ENCODE measurements at places on chromosomes 7 and 10.

- no peak for DNase-seq
These were observed 203.1 kb upstream of the NEBL start for GRCh38 chr10:21100190-21100589.

DNA sequence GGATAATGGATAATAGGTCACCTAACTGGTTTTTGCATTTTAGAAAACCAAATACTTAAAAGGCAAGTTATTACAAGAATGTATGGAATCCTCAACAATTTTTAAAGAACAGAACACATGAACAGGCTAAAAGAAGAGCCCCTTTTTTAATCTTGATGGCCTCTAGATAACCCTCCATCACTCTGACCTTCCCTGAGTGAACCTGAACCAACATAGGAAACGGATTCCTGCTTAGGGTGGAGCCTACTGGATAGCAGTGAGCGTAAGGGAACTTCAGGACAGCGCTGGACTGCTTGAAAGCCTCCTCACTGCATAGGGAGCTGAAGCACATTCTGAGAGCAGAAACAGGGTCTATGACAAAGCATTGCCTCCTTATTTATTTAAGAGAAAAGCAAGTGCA is 20.5 kb downstream of the TRPV5 start:
- no peak for DNase-seq

DNA sequence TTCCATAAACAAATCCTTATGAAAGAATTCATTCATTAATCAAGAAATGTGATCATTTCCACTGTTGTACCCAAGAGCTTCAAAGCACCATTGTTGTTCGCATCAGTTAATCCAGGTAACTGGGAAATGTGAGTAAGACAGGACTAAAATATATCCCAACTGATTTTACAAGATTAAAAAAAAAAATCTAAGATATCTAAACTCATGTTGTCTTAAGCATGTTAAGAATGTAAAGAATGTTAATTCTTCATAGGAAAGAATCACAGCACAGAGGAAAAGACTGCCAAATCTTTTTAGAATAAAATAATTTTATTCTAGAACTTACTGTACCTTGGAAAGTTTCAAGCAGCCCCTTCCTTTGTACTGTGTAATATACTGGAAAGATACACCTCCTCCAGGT is 16.4 kb downstream of the FZD1 start:
- DNase-seq = no peak

DNA sequence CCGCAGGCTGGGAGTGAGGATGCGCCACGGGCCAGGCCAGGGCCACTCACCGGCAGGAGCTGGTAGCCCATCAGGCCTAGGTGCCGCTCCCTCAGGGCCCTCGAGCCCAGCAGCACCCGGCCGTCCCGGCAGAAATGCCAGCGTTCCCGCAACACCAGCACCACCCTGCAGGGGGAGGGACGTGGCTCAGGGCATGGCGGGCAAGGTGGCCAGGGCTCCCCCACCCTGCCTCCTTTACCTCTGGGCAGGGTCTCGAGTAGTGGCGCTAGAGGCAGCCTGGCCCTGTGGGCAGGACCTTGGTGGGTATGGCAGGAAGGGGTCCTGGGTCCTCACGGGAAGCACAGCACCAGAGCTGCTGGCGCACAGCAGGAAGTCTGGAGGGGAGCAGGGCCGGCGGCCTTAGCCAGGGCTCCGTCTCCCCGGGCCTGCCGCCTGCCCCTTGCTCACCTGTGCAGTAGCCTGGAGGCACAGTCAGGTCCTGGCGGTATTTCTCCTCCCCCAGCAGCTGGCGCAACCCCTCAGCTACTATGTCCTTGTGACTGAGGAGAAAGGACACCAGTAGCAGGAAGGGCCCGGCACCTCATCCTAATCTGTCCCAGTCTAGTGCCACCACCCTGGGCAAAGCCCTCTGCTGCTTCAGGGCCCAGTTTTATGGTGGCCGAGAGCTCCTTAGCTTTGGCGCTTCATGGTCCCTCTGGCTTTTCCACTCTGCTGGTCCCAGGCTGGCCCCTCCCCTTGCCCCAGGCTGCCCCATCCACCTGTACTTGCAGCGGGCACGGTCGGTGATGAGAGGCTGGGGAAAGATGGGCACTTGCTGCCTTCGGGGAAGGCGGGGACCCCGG is 3.5 kb downstream of the FASTK start:
- DNase-seq = no peak

DNA sequence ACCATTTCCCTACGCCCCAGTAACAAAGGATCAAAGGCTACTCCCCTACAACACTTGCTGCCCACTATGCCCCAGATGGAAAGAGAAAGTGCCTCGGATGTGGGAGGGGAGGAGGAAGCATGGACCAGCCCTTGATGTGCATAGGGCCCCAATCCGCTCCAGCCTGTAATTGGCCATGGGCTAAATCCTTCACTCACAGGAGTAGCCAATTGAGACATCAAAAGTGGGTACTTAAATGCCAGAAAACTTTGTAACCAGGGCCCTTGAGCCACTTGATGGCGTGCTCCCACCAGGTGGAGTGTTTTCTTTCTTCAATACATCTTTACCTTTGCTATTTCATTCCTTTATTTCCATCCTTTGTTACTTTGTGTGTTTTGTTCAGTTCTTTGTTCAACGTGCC is 500.5 kb upstream of the LRRN3 start:
- no peak for DNase-seq

DNA sequence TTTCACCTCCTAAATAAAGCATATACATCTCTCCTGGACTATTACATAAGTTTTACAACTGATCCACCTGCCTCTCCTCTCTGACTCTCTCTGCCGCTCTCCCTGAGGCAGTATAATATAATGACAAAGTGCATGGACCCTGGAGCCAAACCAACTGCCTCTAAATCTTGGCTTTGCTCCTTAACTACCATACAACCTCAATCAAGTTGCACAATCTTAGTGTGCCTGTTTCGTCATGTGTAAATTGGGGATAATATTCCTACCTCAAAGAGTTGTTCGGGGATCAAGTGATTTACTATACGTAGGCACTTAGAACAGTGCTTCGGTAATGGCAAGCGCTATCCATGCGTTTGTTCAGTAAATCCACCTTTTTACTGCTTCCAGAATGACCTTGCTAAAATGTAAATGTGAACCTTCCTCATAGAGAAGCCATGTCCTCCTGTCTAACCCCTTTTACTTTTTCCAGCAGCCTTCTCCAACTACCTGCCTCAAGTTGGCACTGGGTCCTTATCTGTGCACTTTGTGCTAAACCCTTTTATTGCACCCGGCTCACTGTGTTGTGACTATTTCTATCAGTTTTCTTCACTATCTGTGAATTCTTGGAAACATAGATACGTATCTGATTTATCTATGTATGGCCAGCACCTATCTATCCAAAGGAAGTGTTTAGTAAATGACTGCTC is 30.6 kb upstream of the DLD start:
- DNase-seq = no peak

GRCh38 chr7:51349820-51350545 is 33.4 kb upstream of the COBL start:
- no peak for DNase-seq

GRCh38 chr10:111801841-111802240 is 381.7 kb downstream of the GPAM start:
- DNase-seq = no peak

DNA sequence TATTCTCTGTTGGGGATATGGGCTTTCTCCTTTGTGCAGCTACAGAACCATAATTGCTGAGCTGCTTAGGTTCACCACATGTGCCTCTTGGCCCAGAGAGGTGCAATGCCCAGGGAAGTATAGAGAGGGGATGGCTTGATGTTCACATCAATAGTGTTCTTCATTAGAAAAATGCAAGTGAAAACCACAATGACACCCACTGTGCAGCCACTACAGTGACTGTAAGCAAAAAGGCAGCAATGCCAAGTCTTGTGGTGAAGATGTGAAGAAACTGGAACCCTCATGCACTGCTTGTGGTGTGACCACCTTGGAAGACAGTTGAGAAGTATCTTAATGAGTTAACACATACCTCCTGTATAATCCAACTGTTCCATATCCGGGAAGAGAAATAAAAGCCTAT is 318.9 kb upstream of the ZMIZ1 start:
- no peak for DNase-seq

GRCh38 chr10:79454259-79454658 is 8.8 kb upstream of the ZCCHC24 start:
- DNase-seq = no peak

DNA sequence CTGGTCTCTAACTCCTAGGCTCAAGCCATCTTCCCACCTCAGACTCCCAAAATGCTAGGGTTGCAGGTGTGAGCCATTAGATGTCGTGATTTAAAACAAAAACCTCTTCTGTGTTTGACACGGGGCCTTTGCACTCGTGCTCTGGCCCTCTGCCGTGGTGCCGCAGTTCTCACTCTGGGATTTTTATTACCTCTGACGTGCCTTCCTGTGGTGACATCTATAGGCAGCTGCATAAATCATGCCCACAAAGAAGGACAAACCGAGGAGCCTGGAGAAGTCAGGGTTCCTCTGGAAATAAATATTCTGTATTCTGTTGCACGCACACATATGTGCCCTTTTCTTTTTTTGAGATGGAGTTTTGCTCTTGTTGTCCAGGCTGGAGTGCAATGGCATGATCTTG is 25.9 kb upstream of the OCM start:
- DNase-seq = no peak

DNA sequence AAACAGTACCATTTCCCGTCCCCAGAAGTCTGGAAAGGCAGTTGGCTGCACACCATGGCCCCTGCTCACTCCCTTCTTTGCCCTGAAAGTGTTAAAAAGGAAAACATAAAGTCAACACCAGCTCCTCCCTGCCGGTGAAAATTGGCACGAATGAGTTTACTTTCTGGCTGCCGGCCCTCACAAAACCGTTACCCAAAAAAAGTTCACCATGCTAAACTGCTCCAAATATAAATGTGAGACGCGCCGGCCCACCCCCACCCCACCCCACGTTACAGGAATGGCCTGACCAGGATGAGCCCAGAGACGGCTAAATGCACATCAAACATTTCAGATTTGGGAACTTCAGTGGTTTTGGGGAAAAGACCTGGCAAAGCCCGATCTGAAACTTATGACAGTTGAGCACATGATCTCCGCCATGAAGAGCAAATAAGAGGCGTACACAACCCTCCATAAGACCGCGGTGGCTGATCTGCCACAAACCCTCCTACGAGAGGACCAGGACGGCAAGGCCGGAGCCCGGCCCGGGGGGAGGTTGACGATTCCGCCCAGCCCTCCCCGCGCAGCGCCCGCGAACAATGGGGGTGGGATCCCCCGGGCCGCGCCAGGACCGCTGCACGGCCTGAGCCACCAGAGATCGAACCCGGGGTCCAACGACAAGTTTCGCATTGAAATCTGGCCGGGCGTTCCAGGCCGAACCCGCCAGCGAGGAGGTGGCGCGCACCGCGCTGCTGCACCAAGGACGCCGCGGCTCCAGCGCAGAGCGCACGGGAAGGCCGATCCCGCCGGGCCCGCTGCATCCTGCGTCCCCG is 952 bp downstream of the DIP2C start:
- DNase-seq = peak; percentile 40

GRCh38 chr10:28355376-28355775 is 52.5 kb upstream of the MPP7 start:
- DNase-seq = no peak

GRCh38 chr7:129535896-129536295 is 33.6 kb downstream of the SMKR1 start:
- DNase-seq = no peak

GRCh38 chr7:35804231-35804970 is 3.5 kb downstream of the SEPTIN7 start:
- no peak for DNase-seq

DNA sequence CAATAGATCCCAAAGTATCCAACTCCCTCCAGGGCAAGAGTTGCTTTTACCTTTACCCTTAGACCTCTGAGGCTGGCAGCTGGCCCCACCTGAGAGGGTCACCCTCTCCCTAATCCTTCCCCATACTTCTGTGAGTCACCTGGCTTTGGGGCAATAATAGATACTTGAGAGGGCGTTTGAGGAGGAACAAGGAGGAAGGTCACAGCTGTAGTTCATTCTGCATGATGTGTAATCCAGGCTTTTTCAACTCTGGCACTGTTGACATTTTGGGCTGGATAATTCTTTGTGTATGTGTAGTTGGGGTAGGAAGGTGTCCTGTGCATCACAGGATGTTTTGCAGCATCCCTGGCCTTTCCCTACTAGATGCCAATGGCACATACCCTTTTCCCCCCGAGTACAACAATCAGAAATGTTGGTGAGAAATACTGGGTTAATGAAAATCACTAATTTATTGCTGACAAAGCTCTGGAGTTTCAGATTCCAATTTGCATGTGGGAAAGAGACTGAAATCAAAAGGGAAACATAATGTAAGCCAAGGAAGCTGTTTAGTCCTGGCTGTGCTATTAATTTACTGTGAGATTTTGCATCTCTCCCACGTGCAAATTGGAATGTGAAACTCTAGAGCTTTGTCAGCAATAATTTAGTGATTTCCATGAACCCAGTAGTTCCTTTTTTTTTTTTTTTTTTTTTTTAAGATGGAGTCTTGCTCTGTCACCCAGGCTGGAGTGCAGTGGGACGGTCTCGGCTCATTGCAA is 3.6 kb downstream of the BLVRA start:
- DNase-seq = no peak

GRCh38 chr10:86192691-86193090 is 173.9 kb downstream of the GRID1 start:
- DNase-seq = no peak

- DNase-seq = no peak
These were observed 26.7 kb upstream of the ABLIM1 start for GRCh38 chr10:114684822-114685209.

- no peak for DNase-seq
These were observed 42.6 kb downstream of the ZNF503 start for GRCh38 chr10:75358835-75359421.

GRCh38 chr7:83313931-83314330 is 151.2 kb upstream of the PCLO start:
- DNase-seq = no peak

GRCh38 chr7:87831097-87831496 is 45.1 kb downstream of the SLC25A40 start:
- no peak for DNase-seq

- DNase-seq = peak; percentile 41
These were observed 15.6 kb upstream of the PBLD start for GRCh38 chr10:68348265-68348741.

DNA sequence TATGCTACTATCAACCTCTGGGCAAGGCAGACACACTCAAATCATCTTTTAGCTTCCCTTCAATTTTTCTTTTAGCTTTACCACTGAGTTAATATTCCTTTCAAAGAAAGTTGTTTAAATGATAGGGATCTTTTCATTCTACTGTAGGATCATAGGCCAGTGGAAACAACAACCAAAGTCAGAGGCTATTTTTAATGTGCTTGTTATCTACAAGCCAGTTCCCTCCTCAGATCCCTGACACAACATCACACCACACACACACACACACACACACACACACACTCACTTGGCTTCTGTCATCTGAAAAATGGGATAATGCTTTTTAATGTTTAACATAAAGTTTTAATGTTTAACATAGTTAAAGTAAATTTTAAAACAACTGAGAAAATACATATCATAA is 106.7 kb upstream of the CAV2 start:
- DNase-seq = no peak

GRCh38 chr7:114865564-114865963 is 56.3 kb upstream of the MDFIC start:
- peak; percentile 21 for DNase-seq

DNA sequence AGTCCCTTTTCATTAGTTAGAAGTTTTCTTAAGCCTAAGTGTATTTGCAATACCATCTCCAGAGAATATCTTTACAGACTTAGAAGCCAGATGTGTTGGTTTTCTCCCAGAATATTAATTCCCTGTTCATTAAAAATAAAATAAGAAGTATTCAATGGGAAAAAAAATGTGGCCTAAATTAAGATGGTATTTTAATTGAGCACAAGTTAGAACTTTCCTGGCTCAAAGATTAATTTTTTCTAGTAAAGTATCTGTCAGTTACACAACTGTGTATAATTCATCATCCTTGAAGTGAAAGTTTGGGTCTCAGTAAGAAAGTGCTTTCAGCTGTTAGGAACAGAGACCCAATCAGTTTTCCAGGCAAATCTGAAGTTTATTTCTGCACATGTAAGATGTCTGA is 1179.5 kb upstream of the C7orf33 start:
- DNase-seq = no peak
